ENCODE measurements at places on chromosomes 7 and 10. TPM values are rescaled to one million over a fixed set of nuclear protein-coding genes. Genes with fewer than 3 reads are reported as not detected.

GRCh38 chr10:116637830-116638229 lies 17.1 kb downstream of the PNLIPRP2 start:
- no peak for DNase-seq

POLL gene
- 20.1 TPM for total RNA-seq

- no peak for DNase-seq
Measured at GRCh38 chr7:131057015-131057793, 270.5 kb upstream of the MKLN1 start.

DNA sequence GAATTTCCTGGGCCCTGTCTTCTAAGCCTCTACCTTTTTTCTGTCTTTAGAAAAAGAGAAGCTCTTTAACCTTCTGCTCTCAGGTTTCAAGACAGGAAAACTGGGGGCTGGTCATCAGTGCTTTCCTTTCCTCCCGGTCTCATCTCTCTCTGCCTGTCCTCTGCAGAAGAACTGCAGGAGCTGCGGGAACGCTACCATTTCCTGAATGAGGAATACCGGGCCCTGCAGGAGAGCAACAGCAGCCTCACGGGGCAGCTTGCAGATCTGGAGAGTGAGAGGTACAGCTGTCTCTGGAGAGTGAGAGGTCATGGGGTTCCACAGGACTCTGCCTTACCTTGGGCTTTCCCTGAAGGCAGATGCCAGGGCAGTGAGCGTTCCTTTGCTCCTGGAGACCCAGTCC lies 12.7 kb downstream of the CCDC136 start:
- no peak for DNase-seq

DNA sequence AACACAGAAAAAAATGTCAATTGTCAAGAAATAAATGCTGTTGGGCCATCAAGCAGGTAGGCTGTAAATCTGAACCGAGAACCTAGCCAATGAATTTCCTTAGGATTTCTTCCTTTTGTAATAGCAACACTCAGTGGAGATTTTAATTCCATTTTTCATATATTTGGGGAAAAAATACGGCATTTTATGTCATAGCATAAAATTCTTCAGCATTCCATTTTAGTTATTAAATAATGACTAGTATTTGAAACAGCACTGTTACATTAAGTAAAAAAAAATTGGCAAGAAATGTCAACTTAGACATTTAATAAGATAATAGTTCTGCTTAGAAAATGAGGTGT lies 12.3 kb upstream of the VIM start:
- no peak for DNase-seq

C10orf53 gene
- total RNA-seq, result not detected

GRCh38 chr10:103262229-103262628 lies 14.7 kb upstream of the INA start:
- no peak for DNase-seq

GRCh38 chr10:44752451-44753441 lies 158.4 kb upstream of the TMEM72 start:
- no peak for DNase-seq

C10orf105 gene
- total RNA-seq, result 0.07 TPM

OPALIN gene
- total RNA-seq, result not detected

DNA sequence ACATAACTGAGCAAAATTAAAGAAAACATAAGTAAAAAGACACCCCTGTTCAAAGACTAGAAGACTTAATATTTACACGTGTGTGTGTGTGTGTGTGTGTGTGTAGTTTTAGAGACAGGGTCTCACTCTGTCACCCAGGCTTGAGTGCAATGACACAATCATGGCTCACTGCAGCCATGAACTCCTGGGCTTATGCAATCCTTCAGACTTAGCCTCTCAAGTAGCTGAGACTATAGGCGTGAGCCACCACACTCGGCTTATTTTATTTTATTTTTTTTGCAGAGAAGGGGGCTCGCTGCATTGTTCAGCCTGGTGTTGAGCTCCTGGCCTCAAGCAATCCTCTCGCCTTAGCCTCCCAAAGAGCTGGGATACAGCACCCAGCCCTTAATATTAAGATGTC lies 90.3 kb downstream of the JMJD1C start:
- DNase-seq, result no peak

CHPF2 gene
- total RNA-seq, result 12.1 TPM

TBX20 gene
- total RNA-seq, result 193 TPM

All from left ventricle myocardium superior (tissue), 1 donor.